ENCODE measurements at places on chromosomes 1 and 21.

GRCh38 chr1:31807273-31808048, 8.4 kb downstream of the SPOCD1 start:
- DNase-seq: no peak

DNA sequence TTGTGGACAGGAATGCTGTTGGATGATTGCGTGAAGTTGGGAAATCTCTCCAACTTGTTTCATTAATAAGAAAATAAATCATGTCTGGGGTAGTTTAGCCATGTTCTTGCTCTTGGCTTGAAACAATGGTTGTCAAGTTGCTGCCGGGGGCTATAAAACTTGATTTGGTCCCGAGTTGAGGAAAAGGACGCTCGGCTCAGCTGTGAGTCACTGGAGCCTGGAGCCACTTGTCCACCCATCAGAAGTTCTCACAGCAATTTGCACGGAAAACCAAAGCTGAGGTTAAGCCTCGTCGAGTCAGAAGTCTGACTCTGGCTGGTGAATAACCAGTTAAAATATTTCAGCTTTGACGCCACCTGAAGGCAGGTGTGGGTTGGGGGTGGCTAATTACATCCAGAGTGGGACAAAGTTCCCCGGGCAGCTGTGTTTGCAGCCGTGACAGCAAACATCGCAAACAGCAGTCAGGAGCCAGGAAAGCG, 19.7 kb upstream of the RIPK4 start:
- DNase-seq: no peak

- DNase-seq: no peak
Measured at GRCh38 chr1:156356875-156357534, 12.0 kb upstream of the RHBG start.

DNA sequence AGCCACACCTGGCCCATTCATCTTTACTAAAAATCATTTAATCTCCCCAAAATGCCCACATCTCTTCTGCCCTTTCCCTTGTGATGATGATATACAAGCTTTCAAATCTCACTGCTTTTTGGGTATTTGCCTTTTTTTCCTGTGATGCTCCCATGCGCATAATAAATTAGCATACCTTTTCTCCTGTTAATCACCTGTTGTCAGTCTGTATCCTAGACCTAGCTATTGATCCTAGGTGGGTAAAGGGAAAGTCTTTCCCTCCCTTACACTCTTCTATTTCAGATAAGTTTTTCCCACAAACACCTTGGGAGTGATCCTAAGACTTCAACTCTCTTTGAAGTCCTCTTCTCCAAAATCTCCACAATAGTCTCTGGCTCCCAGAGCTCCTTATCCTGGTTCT, 12.0 kb upstream of the SLC35A3 start:
- DNase-seq: no peak

DNA sequence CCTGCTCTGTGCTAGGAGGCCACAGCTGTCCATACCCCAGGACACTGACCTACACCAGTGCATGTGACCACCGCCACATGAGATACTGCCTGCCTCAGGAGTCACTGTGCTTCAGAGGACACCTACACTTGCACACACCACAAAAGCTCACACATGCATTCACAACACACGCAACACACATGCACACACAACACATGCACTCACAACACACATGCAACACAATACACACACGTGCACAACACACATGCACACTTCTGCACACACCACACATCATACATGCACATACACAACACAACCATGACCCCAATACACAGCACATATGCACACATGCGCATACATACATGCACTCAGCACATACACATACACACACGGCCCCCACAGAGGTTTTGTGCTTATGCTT, 28.7 kb upstream of the BACE2 start:
- no peak for DNase-seq

- DNase-seq: no peak
Measured at GRCh38 chr1:167105271-167106118, 11.6 kb downstream of the STYXL2 start.

DNA sequence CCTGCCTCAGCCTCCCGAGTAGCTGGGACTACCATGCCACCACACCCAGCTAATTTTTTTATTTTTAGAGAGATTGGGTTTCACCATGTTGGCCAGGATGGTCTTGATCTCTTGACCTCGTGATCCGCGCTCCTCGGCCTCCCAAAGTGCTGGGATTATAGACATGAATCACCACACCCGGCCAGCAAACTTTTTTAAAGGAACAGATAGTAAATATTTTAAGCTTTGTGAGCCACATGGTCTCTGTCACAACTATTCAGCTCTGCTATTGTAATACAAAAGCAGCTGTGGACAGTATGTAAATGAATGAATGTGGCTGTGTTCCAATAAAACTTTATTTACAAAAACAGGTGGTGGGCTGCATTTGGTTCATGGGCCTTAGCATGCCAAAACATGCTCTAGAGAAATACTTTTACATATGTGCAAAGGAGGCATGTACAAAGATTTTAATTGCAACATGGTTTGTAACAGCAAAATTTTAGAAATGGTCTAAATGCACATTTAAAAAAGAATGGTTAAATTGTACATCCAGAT, 47.0 kb downstream of the CDCP2 start:
- DNase-seq: no peak

GRCh38 chr1:44505210-44505993, 100.3 kb downstream of the RNF220 start:
- DNase-seq: no peak

GRCh38 chr1:59357645-59358320, 60.9 kb downstream of the FGGY start:
- no peak for DNase-seq

All from cortex of kidney (tissue), 1 donor.